Stimulated activated CD4-positive, alpha-beta T cell treated with anti-CD3 and anti-CD28 coated beads, TNF-alpha, amount 100 ng/mL, for 48 hours (primary cell): ENCODE measurements at places on chromosomes 1 and 21.

- no peak for DNase-seq
These were observed 722 bp upstream of the SLC19A2 start for GRCh38 chr1:169486281-169487051.

DNA sequence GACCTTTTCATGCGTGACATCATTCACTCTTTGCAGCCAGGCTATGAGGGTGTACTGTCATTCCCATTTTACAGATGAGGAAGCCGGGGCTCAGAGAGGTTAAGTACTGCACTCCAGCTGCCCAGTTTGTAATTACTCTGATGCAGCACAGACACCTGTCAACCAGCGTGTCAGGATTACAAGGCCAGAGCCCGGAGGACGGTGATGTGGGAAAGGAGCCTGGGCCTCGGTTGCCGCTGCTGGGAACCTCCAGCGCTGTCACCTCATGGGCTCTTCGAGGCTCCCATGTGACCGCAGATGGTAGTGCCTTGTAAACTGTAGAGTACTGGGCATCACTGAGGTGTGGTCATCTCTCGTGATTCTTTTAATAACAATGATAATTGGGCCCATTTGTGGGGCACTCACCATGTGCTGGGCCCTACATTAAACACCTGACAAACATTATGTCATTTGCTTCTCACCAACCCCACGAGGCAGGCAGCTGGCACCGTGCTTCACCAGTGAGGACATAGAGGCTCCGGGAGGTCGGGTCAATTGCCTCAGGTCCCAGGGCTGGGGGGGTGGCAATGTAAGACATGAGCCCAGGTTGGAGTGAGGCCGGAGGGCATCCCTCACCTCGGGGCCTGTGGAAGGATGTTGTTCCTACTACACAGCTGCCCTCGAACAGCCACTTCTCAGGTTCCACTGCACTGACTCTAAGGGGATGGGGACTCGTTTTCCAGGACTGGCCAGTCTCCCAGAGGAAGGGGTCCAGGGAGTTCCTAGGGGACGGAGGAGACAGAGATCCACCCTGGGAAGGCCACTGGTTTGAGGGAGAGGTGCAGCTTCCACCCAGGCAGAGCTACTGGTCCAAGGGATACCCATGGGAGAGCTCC lies 42.8 kb upstream of the PADI1 start:
- DNase-seq = no peak

- DNase-seq = no peak
These were observed 149.1 kb downstream of the FCRL5 start for GRCh38 chr1:157403203-157403602.

DNA sequence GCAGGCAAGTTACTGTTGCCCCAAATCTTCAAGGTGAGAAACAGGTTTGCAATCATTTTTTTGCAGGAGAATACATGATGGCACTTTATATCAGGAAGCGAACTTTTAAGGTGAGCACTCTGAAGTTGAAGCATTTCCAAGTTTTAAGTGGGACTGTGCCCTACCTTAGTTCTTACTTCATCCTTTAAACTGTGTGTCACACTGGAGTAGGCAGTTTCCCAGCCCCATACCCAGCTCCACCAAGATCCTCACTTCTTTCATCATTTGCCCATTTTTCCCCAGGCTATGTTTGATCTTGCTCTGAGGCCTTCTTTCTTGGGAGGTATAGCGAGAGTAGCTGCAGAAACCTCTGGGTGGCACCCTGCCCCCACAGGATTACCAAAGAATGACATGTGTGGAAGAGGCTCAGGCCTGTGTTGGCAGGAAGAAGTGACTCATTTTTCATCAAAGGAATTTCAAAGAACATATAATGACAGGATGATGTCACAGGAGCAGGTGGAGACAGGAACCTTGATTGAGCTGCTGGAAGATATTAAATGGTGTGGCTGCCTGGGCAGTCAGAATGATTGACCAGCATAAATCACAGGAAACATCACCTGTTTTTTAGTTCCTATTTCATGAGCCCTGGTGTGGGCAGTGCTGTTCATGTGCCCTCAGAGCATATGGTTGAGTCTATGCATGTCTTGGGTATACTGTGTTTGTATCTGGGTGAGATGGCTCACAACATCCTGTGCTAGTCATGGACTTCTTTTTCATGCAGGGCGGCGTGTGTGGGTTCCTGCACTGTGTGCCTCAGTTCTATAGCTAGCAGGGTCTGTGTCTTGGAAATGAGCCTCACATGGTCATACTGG lies 20.8 kb upstream of the MACF1 start:
- DNase-seq = peak; percentile 74

DNA sequence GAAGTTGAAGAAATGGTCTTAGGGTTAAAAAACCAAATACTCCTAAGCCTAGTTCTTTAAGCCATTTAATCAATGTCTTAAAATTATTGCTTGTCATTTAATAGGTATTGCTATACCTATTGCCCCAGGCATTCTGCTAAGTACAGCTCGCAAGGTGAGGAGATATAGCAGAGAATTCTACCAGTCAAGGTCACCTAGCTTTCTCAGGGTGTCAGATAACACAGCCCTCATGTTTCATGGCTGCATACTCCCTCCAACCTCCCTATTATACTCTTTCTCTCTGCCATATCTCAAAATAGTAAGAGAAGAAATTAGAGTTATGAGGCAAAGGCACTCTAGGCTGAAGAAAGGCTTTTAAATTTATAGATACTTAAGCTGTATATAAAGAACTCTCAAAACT lies 68.4 kb upstream of the GPR88 start:
- DNase-seq = no peak

DNA sequence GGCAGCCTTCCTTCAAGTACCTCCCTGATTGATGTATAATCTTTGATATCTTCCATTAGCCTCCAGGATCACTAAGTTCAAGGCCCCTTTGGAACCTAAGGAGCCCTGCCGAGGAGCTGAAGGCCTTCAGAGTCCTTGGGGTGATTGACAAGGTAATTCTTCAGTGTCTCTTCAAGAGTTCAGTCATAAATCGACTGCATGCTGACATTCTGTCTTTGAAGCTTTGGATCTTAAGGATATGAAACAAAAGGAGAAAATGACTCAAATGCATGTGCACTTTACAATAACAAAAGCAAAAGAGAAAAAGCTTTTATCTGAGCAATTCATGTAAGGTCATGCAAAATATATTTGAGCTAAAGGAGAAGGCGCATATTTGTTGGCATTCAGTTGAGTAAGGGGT lies 125.3 kb downstream of the RPS6KC1 start:
- DNase-seq = no peak

- DNase-seq = no peak
These were observed 24.1 kb upstream of the MYCL start for GRCh38 chr1:39925721-39926342.

GRCh38 chr1:11473491-11474034 lies 5.4 kb upstream of the DISP3 start:
- no peak for DNase-seq

DNA sequence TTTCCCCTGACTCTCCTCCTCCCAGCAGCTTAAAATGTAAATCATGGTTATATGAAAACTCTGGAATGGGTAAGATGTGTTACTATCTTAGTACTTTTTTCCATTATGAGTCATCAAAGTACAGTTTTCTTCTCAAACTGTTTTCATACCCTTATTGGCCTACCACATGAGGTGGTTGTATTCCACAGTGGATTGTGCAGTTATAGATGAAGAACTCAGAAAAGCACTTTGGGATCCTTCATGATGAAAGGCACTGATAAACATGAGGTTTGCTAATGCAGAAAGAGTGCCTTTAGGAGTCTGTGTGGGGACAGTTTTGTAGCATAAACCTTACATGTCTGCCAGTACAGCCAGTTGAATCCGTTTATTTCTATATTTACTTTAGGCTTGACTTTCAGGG lies 32.0 kb upstream of the MYOCOS start:
- DNase-seq = no peak

DNA sequence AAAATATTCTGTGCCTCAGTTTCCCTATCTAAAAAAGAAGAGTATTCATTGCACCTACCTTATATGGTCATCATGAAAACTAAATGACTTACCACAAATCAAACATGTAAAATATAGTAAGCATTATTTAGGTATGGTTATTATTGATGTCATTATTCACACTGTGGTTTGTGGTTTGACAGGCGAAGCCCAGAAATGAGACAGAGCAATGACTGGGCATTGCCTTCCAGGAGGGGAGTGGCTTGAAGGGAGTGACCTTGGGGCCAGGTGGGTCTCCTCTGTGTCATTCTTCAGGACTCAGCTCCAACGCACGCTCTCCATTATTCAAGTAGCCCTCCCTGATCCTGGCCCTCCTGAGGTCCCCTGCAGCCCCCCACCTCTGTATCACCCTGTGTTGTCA lies 133.7 kb downstream of the DMRTA2 start:
- DNase-seq = no peak

DNA sequence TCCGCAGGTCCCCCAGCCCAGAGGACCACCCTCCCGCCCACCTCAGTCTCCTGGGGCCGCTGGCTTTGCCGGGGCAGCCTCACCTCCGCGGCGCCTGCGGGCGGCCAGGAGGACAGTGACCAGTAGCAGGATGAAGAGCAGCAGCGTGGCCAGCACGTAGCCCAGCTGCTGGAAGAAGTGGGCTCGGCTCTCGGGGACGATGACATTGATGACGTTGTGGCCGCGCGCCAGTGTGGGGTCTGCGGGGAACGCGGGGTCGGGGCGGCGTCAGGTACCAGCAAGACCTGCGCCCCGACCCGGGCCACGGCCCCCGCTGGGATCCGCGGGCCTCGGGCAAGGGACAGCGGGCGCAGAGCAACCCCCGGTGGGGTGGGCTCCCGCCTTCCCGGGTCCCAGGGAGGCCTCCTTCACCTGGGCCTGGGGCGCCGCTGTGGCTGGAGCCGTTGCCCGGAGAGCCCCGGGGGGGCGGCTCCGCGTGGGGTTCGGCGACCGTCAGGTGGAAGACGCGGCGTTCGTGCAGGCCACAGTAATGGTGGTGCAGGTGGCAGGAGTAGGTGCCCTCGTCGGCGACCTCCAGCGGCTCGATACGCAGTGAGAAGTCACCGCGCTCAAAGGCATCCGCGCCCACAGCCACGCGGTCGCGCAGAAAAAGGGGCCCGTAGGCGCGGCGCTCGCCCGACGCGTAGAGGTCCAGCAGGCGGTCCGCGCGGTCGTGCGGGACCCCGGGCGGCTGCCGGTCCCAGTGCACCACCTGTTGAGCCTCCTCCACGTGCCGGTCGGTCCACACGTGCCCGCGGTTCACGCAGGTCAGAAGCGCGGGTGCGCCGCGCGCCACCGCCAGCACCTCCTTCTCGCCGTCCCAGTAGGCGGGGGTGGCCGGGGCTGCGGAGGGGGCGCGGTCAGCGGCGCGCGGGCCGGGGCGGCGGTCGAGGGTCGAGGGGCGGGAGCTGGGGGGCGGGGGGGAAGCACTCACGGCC lies 3.8 kb downstream of the MXRA8 start:
- no peak for DNase-seq

GRCh38 chr1:4975856-4976255 lies 321.4 kb downstream of the AJAP1 start:
- no peak for DNase-seq

- peak; percentile 71 for DNase-seq
These were observed 1.2 kb downstream of the FAM167B start for GRCh38 chr1:32247983-32248889.

- DNase-seq = no peak
These were observed 33.0 kb downstream of the LAMC2 start for GRCh38 chr1:183218971-183219615.

DNA sequence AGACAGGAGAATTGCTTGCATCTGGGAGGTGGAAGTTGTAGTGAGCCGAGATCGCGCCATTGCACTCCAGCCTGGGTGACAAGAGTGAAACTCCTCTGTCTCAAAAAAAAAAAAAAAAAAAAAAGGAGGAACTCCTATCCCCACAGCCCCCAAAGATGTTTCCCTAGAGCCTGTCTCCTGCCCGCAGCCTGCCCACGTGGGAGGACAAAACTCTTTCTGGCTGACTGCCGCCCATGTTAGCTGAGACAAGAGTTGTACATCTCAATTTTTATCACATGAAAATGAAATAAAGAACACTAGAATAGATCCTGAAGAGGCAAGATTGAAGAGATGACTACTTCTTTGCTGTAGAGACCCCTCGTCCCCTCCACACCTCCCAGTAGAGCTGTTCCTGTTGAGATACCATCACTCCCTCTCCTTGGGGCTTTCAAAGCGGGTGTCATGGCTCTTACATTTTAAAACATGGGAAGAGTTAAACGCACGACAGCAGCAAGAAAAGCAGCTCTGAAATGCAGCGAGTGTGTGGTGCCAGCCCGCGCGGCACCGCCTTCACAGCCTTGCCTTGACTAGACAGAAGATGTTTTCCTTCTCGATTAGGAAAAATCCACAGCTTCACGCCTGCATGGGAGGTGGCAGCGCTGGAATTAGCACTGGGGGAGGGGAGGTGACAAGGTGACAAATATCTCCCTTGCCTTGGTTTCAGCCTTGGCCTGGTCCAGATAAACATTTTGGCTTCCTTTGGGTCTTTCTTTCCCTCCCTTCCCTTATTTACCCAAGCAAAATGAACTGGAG lies 253.4 kb upstream of the CSF3R start:
- no peak for DNase-seq

DNA sequence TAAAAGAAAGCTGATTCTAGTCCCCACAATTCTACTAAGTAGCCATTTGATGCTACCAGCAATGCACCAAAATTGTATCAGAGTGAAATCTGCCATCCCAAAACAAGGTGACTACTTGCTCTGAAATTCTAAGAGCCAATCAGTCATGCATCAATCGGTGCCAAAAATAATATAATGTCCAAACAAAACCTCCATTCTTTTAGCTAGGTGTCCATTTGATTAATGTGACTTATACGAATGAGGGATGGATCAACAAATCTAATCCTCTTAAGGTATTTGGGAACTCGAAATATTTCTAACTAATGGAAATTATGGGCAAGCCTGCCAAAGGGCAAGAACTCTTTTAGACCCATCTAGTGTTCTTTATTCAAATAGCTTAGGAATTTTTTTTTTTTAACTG lies 66.4 kb upstream of the NEK2 start:
- DNase-seq = no peak

GRCh38 chr1:156746728-156747631 lies 4.5 kb downstream of the HDGF start:
- DNase-seq = no peak

GRCh38 chr1:240776237-240776636 lies 164.3 kb upstream of the GREM2 start:
- no peak for DNase-seq

- DNase-seq = no peak
These were observed 366.0 kb downstream of the TTLL7 start for GRCh38 chr1:83632906-83633305.

DNA sequence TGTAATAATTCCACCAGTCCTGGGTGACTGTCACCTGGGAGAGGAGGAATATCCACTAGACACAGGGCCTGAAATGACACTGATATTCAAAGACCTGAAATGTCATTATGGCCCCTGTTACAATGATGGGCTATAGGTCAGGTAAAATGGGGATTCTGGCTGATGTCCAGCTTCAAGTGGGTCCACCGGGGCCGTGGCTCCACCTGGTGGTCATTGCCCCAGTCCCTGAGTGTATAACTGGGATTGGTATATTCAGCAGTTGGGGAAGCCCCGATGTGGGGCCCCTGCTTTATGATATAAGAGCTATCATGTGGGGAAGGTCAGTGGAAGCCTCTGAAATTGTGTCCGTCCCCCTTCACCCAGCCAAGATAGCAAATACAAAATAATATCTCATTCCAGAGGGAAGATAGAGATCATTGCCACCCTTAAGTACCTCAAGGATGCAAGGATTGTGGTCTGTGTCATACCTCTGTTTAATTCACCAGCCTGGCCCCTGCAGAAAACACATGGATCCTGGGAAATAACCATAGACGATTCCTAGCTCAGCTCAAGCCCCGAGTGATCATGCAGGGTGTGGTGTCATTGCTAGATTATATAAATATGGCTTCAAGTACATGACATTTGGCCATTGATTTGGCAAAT lies 19.4 kb downstream of the PLEKHO1 start:
- peak; percentile 35 for DNase-seq

- DNase-seq = no peak
These were observed 45.3 kb upstream of the BCL9 start for GRCh38 chr1:147496044-147496443.
